Renal pelvis (tissue), 12 donors: ENCODE measurements at places on chromosomes 2 and 18. TPM values are rescaled to one million over a fixed set of nuclear protein-coding genes. Genes with fewer than 3 reads are reported as not detected.

- no peak for DNase-seq
Measured at GRCh38 chr2:217215877-217216276, 356.0 kb upstream of the TNP1 start.

The CDH20 gene
- polyA plus RNA-seq = 3.9 TPM

DNA sequence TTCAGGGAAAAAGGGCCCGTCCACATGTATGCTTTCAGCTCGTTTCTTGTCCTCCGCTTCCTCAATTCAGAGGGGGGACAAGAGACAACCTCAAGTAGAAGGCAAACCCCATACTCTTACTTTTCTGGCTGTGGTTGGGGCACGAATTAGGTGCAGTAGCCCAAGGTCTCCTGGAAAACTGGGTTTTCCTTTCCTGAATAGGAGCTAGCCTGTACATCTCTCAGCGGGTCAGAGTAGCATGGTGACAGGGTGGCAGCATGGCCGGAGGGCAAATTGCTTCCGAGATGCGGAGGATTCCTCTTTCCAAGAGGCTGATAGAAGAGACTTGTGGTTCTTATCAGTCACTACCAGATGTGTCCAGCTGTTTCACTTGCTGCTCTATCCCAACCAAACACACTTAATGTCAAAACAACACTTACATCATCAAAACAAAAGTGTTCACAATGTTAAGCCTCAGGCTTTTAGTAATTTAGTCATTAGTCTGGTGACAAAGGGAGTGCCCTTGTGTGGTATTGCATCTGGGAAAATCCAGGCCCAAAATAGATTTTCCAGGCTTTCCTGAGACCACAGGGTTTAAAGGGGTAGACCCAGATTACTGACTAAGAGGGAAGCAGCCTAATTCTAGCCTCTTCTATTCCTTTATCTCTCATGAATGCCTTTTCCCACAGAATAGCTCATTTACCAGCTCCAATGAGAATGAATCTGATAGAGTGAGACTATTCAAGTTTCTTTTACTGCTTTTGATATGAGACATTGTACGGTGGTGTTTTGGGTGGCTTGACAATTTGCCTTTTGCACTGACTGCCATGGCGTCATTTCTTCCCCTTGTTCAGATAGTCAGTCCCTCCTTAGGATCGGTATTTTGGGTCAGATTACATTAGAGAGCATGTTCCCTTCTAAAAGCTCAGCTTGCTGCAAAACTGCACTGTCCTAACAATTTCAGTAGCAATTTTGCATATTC is 162.0 kb downstream of the LTBP1 start:
- DNase-seq = peak; percentile 60

DNA sequence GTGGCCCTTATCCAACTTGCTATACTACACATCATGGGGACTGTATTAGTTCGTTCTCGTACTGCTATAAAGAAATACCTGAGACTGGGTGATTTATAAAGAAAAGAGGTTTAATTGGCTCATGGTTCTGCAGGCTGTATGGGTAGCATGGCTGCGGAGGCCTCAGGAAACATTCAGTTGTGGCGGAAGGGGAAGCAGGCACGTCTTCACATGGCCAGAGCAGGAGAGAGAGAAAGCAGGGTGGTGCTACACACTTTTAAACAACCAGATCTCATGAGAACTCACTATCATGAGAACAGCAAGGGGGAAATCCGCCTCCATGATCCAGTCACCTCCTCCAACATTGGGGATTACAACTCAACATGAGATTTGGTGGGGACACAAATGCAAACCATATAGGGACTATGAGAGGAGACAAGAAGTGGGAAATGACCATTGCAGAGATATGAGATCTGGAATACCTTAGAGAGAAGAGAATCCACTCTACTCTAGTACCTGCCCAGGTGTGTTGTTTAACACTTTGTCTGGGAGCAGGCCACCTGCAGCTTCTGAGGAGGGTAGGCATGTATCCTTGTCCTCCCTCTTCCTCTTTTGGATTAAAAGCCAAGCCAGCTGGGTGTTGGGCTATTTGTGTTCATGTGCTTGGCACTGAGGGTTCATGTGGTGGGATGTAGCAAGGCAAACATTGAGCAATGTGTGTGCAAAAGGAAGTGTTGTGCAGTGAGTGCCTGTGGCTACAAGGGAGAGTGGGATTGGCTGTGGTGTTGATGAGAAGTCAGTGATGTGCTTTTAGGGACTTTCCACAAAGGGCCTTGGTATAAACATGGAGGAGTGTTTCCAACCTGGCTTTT is 22.8 kb downstream of the TTLL4 start:
- DNase-seq = no peak

- DNase-seq = no peak
Measured at GRCh38 chr2:176844461-176844860, 368.1 kb upstream of the HNRNPA3 start.

The FAM161A gene
- polyA plus RNA-seq = 27.0 TPM
